NCI-H2171 (cell line): ENCODE measurements at places on chromosomes 12 and 14.

DNA sequence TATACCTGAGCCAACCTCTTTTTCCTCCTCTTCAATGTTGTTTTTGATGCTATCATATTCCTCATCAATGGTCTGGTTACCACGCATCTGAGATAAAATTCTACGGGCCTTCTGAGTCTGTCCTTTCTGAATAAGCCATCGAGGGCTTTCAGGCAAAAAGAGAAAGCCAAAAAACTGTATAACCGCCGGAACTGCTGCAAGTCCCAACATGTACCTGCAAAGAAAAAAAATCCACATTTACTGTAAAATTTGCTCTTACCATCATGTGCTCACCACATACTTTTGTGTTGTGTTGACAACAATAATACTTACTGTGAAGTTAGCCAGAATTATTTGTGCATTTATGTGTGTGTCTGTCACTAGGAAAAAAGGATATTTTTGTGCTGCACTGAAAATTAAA lies 77.6 kb downstream of the SLC2A13 start:
- DNase-seq: no peak

- DNase-seq: no peak
Measured at GRCh38 chr12:122947352-122947792, 18.9 kb downstream of the ABCB9 start.

- no peak for DNase-seq
Measured at GRCh38 chr12:13799574-13799973, 181.8 kb downstream of the GRIN2B start.

DNA sequence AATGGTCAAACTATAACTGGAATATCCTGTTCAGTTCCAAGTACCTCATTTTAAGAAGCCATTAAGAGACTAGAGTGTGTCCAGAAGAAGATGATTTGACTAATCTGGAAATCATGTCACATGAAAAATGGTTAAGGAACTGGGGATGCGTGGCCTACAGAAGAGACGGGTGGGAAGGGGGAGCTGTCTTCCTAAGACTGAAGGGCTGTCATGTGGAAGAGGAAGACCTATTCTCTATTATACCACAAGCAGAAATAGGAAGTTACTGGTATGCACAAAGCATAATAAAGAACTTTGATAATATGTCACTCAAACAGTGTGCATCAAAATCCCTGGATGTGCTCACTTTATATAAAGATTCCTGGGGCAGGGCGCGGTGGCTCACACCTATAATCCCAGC lies 50.3 kb downstream of the HECTD4 start:
- DNase-seq: no peak

DNA sequence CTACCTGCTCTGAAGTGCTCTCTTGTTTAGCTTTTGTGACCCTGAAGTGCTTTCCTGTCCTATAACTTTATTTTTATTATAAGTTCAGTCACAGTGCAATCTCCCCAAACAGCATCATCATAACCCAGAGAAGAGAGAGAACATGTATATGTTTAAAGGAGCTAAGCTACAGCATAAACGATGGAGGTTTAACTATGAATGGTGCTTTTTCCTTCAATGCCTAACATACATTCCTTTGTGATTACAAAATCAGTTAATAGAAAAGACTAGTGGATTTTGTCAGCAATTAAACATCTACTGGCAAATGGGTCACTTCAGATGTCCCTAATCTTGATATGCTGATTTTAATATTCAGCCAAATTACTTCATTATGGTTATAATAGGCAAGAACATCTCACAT lies 46.4 kb downstream of the ZFYVE21 start:
- no peak for DNase-seq

- no peak for DNase-seq
Measured at GRCh38 chr12:2453761-2454090, 341.0 kb upstream of the FKBP4 start.

- no peak for DNase-seq
Measured at GRCh38 chr14:39469094-39469710, 37.0 kb upstream of the FBXO33 start.

DNA sequence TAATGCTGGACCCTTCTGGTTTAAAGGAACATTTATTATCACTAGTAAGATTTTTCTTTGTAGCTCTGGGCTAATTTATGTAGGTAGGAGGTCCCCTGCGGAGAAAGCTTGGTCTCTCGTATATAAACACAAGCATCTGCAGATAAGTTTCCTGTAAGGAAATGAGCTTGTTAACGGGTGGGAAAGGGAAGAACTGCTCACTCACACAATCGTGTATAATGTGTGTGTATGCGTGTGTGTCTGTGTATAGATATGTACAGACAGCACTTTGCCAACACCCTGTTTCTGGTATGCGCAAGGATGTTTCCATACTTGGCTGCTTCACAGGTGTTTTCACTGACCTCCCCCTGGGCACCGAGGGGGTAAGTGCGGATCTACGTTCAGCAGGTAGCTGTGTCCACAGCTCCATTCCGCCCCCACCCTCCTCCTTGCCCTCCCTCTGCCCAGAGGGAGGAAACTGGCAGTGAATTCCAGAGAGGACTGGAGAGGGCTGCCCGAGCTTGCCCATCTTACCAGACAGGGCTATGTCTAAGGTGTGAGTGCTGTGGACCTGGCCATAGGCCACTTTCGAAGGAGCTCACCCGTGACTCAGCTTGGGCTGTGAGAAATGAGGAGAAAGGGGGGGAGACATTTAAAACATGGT lies 65.2 kb downstream of the NINJ2 start:
- DNase-seq: no peak

GRCh38 chr12:76520348-76520747 lies 39.2 kb downstream of the OSBPL8 start:
- no peak for DNase-seq

DNA sequence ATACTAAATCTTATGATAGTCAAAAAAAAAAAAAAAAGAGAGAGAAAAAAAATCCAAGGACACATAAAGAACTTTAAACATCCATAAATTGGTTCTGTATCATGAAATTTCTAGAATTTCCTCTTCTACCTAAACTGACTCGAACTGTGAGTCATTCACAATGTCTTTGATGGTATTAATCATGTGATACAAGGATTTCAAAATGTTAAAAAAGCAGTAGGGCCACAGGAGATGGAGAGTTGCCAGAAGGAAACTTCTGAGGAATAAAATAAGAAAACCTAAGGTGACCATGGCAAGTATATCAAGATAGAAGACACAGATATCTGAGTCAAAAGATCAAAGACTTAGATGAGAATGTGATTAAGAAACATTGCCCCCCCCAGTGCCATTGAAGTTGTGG lies 1320.9 kb upstream of the FLRT2 start:
- no peak for DNase-seq

DNA sequence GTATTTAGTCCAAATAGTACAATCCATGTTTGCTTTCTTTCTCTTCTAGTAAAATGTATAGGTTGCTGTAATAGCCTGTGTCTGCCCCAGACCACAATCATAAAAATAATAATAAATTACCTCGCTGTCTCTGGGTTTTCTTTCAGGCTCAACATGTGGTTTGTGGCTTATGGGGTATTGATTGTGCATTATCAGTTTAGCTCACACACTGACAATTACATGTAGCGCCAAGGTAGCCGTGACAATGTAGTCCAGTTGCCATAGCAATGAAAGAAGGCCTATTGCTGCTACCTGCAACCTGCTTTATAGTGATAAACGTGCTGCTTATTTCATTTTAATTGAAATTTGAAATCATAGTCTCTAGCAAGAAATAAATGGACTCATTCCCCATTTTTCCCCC lies 1009.8 kb downstream of the NRXN3 start:
- no peak for DNase-seq

- DNase-seq: no peak
Measured at GRCh38 chr12:56358836-56359532, 923 bp downstream of the STAT2 start.

GRCh38 chr12:38669530-38669929 lies 235.9 kb downstream of the CPNE8 start:
- no peak for DNase-seq

DNA sequence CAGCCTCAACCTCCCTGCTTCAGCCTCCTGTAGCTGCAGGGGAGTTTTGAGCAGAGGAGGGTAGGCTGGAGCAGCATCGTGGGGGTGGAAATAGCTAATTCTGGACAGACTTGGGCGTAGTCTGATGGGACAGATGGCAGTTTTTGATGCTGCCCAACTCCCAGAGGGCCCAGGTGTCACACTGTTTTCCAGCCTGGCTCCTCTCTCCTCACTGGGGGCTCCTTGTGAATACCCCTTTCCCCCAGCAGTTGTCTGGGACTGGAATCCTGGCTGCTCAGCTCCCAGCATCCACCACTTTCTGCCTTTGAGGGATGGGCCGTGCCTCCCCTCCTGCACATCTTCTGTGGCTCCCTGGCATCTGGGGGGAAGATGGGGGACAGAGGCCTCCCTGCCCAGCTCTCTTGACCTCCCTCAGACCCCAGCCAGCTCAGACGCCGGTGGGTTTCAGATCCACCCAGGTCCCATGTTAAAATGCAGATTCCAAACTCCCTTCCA lies 34.0 kb downstream of the SH2B3 start:
- DNase-seq: peak; percentile 51

- no peak for DNase-seq
Measured at GRCh38 chr12:65741656-65742017, 82.6 kb upstream of the HMGA2 start.

DNA sequence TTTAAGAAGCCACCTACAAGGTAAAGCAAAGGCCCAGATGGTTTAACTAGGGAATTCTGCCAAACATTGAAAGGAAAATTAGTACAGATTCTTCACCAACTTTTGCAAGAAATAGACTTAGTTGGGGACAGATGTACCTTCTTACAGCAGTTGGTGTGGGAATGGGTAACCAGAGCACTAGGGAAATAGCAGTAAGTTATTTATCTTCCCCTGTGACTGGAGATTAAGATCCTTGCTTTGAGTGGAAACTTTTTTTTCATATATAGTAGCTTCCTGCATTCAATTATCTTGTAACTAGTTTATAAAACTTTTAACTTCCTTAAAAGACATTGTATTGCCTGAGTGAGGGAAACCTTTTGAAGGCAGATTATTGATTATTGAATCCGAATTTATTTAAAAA lies 44.2 kb downstream of the ARID2 start:
- DNase-seq: no peak

DNA sequence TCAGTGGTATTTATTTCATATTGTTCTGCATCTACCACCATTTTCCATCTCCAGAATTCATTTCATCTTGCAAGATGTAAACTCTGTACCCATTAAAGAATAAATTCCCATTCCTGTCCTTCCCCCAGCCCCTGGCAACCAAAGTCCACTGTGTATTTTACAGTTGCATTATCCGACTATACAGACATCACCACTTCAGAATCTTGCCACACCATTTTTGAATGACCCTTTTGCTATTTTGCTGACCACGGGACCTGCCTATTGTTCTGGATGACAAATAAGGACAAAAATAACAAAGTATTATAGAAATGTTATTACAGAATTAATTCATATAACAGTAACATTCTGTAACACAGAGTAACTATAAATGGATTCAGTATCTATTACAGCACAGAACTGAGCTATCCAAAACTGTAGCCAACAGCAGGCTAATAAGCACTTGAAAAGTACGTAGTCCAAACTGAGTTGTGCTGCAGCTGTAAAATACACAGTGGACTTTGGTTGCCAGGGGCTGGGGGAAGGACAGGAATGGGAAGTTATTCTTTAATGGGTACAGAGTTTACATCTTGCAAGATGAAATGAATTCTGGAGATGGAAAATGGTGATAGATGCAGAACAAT lies 61.3 kb downstream of the CDK17 start:
- no peak for DNase-seq

- no peak for DNase-seq
Measured at GRCh38 chr12:119019166-119019565, 37.8 kb downstream of the SRRM4 start.

GRCh38 chr12:121494093-121494787 lies 86.6 kb downstream of the KDM2B start:
- no peak for DNase-seq

DNA sequence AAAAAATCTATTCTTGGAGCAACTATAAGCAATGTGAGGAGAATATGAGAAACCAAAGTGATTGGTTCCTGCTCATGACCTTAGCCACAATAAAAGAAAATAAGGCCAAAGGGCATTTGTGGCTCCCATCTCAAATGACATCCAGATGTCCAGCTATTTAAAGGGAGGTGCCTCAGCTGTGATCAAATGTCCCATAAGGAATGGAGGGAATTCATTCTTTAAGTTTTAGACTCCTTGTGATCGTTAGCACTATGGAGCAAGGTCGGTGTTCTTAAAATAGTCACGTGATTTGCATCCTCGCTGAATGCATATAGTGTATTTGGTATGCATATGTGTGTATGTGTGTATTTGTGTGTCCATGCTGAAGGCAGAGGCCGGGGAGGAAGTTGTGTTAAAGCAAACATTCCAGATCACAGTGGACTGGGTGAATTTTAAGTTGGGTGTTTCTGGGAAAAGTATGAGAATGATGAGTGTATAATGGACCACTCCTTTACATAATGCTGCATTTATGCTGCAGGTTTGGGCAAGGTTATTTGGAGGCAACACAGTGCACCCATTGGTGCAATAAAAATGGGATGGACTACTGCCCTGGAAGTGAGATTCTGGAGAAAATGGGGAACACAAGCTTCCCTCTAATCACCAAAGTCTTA lies 5.6 kb upstream of the E2F7 start:
- no peak for DNase-seq

GRCh38 chr14:36901861-36902260 lies 240.2 kb downstream of the PAX9 start:
- DNase-seq: no peak

DNA sequence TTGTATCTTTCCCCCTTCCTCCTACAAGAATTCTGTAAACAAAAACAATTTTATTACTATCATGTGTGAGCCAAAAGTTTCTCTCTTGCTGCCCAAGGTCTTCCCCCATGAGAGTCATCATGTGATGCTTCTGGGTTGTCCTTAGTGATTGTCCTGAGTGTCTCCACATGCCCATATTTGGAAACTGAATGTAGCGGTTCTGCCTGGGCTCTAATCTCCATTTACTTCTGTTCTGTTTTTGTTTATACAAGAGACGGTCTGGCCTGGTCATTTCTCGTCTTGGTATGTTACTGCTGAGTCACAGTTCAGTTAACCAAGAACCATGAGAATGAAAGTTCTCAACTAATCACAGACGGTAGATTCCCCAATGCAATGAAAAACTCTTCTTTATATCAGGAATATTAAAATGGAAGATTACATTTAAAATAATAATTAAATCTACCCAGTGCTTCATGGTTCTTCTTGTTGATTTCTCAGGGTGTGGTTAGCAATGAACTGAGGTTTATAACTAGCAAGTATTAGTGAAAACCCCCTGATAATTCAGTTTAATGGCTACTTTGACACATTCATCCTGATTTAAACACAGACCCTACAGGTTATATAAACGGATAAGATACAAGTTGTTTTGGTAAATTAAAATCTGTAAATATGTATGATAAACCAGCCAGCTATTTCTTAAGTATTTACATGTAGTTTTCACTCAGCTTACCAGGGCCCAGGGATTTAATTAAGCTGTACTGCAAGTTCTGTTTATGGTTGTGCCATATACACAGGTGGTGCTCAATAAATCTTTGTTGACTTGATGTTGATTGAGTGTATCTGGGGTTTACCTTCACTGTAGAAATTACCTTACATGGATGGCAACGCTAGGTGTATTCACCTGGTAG lies 81.1 kb downstream of the PELI2 start:
- no peak for DNase-seq

GRCh38 chr14:23136566-23137133 lies 17.6 kb upstream of the CEBPE start:
- no peak for DNase-seq
